ENCODE measurements at places on chromosomes 2 and 18.

DNA sequence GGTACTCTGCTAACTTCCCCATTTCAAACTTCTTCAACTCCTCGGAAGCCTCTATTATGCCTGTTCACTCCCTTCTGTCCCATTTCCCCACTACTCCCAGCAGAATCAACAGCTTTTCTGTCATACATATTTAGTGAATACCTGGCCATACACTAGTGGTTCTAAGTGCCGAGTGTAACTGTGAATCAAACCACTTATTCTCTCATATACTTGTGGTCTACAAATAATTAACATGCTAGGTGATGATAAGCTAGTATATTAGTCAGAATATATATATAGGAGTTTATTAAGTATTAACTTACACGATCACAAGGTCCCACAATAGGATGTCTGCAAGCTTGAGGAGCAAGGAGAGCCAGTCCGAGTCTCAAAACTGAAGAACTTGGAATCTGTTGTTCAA lies 150.7 kb downstream of the CCDC102B start:
- DNase-seq: no peak

GRCh38 chr2:26542676-26543505 lies 65.0 kb upstream of the OTOF start:
- no peak for DNase-seq

DNA sequence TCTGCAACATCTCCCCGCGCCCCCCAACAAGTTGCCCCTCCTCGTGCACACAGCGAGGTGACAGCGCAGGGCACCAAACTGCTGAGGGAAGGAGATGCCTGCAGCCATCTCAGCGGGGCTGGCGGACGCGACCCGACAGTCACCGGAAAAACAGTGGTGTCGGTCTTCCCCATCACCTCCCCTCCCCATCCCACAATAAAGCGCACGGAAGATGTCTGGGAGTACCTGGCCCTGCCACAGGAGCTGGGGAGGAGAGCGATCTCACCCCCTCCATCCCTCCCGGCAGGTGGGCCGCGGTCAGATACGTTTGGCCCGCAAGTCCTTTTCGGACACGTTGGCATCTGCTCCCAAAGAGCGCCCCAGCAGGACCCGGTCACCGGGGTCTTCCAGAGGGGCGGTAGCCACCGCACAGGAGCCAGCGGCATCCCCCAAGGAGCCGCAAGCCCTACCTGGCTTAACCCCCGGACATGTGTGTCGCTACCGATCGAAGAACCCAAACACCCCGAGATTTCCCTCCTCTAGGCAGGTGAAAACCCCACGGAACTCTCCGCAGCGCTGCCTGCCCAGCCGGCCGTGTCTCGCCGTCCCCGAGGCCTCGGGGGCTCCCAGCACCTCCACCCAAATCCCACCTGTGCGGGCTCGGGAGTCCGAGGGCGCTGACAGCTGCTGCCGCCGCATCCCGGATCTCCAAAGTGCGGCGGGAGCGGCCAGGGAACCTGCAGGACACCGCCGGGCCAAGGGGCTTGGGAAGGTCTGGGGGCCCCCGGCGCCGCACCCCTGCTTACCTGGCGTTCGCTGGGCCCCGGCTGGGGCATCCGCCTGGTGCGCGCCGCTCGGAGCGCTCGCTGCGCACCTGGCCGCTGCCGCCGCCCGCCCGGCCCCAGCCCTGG lies 657 bp downstream of the ATP8B1 start:
- DNase-seq: no peak

- DNase-seq: no peak
Measured at GRCh38 chr2:158781353-158781961, 13.7 kb upstream of the DAPL1 start.

DNA sequence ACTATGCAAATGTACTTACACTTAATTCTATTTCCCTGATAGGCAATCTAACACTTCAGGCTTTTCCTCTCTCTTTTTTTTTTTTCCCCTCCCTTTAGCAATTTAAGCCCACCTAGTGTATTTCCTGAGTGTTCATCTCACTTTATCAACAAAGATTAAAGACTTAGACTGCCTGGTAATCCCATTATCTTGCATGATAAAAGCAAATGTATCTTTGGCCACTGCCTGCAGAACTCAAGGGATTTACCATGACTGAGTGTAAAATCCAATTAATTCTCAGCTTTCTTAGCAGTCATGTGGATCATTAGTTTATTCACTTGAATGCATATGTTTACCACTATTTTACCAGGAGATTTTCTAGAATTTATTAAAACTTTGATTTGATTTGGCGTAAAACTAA lies 1102.2 kb upstream of the GYPC start:
- no peak for DNase-seq
